ENCODE measurements at places on chromosomes 3 and 15.

GRCh38 chr3:80094589-80094988, 326.8 kb upstream of the ROBO1 start:
- peak; percentile 39 for DNase-seq

- peak; percentile 63 for DNase-seq
Observed at GRCh38 chr3:11532931-11533391, 110.8 kb downstream of the VGLL4 start.

DNA sequence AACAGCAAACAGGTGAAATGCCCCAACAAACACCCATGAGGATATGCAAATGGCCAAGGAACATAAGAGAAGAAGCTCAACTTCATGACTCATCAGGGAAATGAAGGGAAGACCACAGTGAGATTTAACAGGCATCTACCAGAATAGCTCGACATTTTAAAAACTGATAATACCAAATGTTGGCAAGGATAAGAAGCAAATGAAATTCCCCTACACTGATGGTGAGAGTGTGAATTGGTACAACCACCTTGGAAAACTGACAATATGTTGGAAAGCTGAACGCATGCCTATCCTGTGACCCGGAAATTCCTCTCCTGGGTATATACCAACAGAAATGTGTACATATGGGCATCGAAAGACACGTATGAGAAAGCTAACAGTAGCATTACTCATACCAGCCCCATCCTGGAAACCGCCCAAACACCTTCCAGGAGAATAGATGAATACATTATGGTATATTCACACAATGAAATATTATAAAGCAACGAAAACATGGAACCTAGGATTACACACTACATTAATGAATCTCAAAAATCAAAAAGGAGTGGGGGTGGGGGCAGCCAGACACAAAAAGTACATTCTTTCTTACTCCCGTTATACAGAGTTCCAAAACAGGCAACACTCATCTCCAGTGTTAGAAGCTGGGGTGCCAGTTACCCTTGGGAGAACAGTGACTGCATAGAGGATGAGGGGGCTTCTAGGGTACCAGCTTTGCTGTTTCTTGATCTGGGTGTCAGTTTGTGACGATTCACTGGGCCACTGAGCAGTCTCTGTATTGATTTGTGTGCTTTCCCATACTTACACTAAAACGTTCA, 16.9 kb downstream of the RFTN1 start:
- DNase-seq: no peak

DNA sequence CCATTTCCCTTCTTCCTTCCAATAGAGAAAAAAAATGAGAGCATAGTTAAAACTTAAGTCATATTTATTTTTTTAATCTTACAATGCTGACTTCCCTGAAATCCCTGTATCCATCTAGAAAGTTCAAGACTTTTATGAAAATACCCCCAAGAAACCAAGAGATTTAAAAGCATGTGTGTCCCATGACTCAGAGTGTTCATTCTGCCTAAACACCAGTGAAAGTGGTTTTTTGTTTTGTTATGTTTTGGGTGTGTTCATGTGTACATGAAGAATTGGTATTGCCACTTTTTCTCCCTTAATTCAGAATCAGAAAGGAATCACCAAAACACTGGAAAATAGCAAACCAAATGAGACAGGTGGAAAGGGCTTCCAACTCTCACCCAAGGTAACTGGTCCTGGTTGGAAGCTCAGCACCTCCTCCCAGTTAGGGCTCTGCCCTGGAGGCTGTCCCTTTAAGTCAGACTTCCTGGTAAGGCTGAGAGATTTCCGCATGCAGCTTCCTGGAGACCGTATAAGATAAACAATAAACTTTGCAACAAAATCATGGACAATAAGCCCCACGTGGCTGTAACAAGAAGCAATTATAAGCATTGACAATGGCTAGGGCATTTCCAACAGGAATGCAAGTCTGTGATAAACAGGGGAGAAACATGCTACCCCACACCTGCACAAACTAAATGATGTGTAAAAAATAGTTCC, 121.9 kb upstream of the ARHGEF3 start:
- no peak for DNase-seq

- DNase-seq: no peak
Observed at GRCh38 chr15:37765786-37766185, 168.7 kb upstream of the TMCO5A start.

- DNase-seq: no peak
Observed at GRCh38 chr15:49148727-49149126, 6.7 kb downstream of the COPS2 start.

DNA sequence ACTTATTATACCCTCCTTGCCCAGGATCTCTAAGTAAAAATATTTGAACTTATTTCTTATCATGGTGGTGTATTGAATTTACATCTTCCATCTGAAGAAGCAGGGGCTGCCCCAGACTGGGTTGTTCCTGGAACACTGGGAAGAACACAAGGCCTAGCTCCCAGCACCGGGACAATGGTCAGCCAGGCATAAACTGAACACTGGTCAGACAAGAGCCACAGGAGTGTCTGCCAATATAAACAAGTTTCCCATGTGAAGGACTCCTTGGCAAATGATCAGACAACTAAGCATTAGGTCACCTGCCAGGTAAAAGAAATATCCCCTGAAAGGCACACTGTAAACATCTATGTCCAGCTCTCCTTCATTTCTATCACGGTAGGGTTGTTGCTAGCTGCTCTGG, 172.4 kb downstream of the ATP8B4 start:
- no peak for DNase-seq

DNA sequence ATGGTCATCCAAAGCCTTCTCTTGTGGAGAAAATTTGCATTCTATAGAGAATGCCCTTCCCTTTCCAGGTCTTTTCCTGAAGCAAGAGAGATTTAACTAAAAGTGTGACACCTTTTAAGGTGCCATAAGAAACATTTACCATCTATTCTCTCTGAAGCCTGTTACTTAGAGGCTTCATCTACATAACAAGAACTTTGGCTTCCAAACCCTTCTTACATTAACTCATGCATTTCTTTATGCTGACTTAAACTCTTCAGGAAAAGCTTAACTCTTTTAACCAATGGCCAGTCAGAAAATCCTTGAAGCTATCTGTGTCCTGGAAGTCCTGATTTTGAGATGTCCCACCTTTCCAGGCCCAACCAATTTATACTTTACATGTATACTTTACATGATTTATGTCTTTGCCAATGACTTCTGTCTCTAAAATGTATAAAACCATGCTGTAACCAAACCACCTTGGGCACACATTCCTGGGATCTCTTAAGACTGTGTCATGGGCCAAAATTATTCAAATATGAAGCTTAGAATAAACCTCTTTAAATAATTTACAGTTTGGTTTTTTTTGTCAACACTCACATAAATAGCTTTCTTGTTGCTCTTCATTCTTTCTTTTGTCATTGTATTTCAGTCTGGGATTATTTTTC, 472.6 kb upstream of the NECTIN3 start:
- DNase-seq: peak; percentile 82

GRCh38 chr3:145094355-145094941, 1066.5 kb downstream of the PLOD2 start:
- peak; percentile 78 for DNase-seq

DNA sequence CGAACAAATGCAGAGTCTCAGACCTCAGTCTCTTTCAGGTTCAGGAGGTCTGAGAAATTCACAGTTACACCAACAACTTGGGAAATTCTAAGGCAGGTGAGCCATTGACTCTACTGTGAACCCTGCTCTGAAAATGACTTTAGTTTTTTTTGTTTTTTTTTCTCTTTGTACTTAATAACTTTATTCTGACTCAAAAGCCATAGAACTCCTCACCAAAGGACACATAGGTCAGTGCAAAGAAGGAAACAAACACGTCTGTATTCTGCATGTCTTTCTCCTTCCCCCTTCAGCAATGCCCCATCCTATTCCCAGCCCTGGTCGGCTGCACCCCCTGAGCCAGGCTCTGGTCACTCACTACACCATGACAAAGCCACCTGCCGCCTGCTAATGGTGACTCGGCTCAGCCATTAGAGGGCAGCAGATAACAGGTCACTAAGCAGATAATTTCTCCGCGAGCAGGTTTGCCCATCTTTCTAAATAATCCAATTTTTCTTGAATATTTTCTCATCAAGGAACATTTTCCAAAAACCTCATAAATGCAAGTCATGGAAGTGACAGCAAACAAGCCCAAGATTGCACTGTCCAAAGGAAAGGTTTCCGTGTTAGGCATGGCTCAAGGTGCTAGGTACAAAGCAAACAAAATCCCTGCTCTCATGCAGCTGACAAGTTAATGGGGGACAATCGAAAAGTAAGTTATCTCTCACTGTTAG, 37.7 kb downstream of the TM4SF4 start:
- peak; percentile 66 for DNase-seq

GRCh38 chr3:94011233-94011711, 17.1 kb downstream of the STX19 start:
- DNase-seq: no peak

DNA sequence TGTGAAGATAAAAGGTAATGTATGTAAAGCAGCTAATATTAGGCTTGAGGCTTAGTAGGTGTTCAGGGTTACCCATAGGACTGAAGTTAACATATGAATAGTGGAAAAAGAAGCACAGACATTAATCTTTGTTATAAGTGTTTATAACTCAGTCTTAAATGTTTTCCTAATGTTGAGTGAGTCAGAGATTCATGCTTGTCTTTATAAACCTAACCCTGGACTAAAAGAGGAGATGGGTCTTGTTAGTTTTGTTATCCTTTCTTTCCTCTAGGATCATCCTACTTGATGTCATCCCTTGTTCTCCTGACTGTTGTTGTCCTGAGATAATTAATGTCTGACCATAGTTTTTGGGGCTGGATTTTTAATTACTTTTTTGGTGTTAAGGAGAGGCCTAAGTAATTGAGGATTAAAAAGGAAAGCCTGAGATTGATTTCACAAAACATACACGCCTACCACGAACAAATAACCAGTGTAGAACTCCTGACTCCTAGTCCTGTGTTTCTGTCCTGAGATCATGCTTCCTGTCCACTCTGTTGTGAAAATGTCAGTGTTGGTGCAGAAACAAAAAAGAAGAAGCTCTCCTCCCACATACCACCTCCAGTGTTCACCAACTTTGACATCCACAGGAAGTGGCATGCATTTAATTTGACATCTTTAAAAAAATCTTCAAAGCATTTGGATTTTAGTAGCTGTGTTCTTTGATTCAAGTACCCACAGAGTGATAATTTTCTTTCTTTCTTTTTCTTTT, 8.4 kb downstream of the MITF start:
- no peak for DNase-seq

DNA sequence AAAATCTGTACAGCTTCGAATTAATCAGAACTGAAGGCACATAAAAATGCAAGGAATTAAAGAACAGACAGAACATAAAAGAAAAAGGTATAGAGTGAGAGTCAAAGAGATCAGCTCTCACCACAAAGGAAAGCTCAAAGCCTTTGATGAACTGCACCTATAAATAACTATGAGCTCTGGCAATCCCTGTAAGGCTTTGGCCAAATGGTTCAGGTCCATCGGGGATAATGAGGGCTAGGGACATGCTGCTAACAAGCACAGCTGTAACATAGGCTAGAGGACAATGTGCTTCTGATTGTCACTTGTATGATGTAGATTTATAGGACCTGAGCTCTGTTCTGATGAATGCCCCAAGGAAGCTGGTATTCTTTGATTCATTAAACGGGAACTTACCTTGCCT, 113.9 kb upstream of the MRPL3 start:
- no peak for DNase-seq

DNA sequence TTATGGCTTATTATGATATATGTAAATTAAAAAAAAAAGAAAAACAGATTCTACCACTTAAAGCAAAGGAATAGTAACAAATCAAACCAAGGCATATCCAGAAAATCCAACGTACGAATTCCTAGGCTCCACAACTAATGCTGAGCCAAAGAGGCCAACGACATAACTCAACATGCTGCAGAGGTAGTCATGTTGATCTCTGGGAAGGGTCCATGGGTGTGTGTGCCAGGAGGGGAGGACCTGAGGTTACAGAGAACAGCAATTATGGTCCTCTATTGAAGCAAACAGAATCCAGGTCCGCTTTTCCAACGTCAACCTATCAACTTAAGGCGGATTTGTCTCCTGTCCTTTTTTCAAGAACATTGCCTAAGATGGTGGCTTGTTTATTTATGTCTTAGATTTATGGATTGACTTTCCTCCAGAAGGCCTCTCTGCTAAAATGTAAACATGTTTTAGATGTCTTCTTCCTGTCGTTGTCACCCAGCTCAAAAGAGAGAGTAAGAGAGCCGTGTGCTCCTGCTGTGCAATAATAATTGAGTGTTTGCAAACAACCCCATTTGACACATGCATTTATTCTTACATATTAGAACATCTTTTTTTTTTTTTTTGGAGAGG, 20.4 kb downstream of the NANOGP8 start:
- no peak for DNase-seq

GRCh38 chr3:120092474-120092873, 1.8 kb downstream of the GSK3B start:
- DNase-seq: no peak

DNA sequence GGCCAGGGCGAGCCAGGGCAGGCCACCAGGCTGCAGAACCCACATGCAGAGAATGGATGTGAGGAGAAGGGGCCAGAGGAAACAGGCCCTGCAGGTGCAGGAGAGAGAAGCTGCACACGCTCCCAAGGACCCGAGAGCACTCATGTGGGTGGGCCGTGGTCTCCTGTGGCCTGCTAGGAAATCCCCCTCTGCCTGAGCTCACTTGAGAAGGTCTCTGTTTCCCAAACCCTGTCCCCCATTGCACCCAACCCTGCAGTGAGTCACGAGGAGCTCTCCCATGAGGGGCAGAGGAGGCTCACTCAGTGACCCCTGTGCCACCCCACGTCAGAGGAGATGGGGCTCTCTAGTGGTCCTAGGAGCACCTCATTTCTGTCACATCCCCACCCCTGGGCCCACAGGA, 111.1 kb downstream of the KLF13 start:
- DNase-seq: no peak

GRCh38 chr3:98594628-98595324, 1.4 kb upstream of the CPOX start:
- DNase-seq: no peak

- DNase-seq: peak; percentile 52
Observed at GRCh38 chr3:111963424-111963823, 15.4 kb upstream of the ABHD10 start.

- no peak for DNase-seq
Observed at GRCh38 chr3:16813336-16813735, 71.4 kb upstream of the PLCL2 start.

- DNase-seq: no peak
Observed at GRCh38 chr3:123587401-123587800, 2.5 kb upstream of the HACD2 start.

- no peak for DNase-seq
Observed at GRCh38 chr3:148221303-148221702, 476.4 kb upstream of the AGTR1 start.

- DNase-seq: peak; percentile 25
Observed at GRCh38 chr3:142904639-142905436, 16.0 kb upstream of the PCOLCE2 start.

GRCh38 chr3:138066972-138067371, 48.4 kb downstream of the DZIP1L start:
- DNase-seq: no peak

DNA sequence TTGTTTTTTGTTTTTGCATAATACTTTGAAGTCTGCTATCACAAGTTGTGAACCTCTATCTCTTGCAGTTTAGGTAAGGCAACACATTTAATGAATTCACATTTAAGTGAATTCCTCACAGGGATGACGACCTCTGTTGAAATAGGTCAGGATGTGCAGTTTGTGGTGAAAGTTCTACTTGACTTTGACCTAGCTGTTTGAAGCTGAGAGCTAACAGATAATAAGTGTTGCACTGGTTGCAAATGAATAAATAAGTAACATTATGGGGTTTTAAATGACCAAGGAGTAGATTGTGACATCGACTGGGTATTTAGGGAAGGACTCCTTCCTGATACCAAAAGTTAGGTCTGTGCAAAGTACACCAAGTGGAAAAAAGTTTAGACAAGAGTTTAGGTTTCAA, 23.9 kb downstream of the NIT2 start:
- DNase-seq: no peak

GRCh38 chr3:127597020-127597771, 1.0 kb upstream of the MCM2 start:
- DNase-seq: no peak
